CD4-positive, alpha-beta T cell treated with Interleukin-1 beta for 1 hour (primary cell): ENCODE measurements at places on chromosomes 7 and 10.
A peak's percentile ranks its signal among the peaks of the same experiment; 100 is the strongest.

DNA sequence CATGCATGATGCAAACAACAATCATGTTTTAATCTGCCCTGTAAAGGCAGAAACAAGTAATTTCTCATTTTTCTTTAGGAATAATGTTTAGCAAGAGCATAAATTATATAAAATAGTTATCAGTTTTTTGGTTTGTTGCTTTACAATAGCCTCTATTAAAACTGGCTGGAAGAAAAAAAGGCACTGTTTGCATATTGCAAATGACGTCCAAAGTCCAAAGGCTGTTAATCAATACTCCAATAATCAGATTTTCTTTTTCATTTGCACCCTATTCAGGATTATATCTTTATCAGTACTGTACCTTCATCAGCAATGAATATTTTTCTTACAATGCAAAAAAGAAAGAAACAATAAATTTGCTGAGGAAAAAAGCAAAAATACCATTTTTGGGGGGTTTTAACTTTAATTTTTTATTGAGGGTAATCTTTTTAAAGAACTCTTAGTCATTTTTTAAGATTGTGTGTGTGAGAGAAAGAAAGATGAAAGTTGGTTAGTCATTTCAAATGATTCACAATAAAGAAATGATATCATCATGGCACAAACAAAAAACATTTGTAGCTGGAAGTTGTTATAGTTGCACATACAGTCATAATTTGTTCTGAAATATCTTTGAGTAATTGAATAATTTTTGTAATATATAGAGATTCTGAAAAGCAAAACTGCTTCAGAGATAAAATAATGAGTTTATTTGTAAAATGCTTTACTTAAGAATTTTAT is 44.4 kb upstream of the AKR1C2 start:
- no peak for DNase-seq

- no peak for DNase-seq
Observed at GRCh38 chr7:28608731-28609130, 196.4 kb downstream of the CREB5 start.

DNA sequence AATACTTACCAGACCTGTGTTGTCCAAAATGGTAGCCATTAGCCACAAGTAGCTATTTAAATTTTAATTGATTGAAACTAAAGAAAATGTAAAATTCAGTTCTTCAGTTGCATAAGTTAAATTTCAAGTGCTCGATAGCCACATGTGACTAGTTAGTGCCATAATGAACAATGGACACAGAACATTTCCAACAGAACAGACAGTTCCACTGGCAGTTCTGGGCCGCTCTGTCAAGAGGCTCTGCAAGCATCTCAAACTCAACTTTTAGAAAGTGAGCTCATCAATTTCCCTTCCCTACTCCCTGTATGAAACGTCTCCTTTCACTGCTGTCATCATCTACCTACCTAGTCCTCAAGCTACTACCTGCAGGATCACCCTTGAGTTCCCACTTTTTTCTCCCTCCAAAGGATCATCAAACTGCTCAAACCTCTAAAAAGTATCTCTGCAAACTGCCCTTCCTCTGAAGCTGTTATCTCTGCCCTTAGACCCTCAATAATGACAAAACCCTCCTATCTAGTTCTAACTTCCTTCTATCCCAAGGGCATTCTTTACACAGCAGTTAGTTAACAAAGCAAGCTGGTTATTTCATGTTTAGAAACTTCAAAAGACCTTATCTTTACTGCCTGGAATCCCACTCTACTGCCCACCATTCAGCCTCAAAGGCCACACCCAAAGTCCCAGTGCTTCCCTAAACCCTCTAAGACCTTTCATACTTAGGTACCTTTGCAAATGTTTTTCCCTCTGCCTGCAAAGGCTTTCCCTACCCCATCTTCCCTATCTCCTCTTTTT is 20.6 kb downstream of the SHTN1 start:
- no peak for DNase-seq

DNA sequence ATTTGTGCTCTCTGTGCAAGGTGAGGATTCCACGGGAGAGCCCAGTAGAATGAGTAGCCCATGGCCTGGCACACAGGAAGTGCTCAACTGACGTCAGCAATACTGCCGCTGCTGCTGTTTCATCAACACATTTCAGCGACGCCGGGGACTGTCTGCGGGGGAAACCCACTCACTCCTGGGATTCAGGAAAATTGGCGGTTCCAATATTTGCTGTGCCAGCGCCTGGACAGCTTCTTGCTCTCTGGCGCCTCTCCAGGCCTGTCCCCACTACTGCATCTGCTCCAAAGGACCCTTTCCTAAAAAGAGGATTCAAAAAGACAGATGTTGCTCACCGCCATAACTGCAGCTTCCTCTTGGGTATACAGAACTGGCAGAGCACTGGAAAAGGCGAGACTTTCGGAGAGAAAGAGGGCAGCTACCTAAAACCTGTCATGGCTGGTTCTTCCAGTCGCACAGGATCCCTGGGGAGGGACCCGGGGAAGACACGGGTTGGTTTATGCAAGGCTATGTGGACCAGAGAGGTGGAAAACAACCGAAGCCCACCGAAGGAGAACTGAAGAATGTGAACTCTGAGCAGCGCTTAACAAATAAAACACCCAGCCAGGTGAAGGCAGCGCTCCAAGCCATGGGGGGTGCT is 39.7 kb upstream of the ENO4 start:
- DNase-seq = no peak

- no peak for DNase-seq
Observed at GRCh38 chr7:18756378-18757050, 261.0 kb downstream of the HDAC9 start.

GRCh38 chr10:110226926-110227641 is 19.7 kb downstream of the MXI1 start:
- peak; percentile 83 for DNase-seq

DNA sequence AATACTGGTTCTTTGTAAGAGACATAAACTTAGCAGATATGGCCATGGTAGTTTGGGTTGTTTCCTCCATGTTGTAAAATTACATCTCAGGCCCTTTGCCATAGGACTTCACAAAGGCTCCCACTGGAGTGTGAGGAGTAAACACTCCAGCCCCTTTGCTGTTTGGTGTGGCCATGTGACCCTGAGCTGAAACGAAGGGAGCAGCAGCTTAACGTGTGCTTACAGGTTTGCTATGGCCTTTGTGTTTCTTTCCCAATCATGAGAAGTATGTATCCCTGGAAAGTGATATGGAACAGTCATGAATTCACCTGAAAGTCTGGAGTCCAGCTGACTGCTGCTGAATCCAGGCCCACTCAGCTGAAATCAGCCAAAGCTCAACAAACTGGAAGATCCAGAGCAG is 23.8 kb upstream of the SFTPA1 start:
- DNase-seq = no peak

- DNase-seq = no peak
Observed at GRCh38 chr10:93913706-93914105, 19.9 kb downstream of the SLC35G1 start.

DNA sequence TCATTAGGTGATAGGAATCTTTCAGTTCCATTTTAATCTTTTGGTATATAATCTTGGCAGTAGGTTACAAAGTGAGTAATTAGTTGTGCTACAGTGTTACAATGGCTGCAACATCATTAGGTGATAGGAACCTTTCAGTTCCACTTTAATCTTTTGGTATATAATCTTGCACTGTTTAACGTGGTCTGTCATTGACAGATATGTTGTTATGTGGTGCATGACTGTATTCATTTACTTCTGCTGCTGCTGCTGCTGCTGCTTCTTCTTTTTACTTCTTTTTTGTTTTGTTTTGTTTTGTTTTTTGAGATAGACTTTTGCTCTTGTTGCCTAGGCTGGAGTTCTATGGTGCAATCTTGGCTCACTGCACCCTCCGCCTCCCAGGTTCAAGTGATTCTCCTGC is 28.6 kb downstream of the ST7 start:
- DNase-seq = no peak

- DNase-seq = no peak
Observed at GRCh38 chr10:59945590-59945989, 39.2 kb upstream of the CCDC6 start.

DNA sequence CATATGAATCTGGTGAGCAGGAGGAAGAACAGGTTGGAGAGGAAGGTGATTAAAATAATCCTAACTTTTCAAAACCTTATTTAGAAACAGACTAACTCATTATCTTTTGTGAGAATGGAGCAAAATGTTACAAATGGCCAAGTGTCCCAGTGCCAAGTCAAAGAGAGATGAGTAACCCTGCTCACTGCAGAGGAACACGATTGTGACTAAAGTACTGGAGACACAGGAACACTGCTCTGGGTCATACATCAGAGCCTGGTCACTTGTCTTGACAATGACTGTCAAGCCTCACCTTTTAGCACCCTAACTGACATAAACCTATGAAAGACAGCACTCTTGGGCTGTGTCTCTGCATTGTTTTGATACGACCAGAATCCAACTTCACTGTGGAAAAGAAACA is 108.8 kb downstream of the SGMS1 start:
- no peak for DNase-seq

- DNase-seq = no peak
Observed at GRCh38 chr10:14186245-14186644, 144.5 kb downstream of the FRMD4A start.

DNA sequence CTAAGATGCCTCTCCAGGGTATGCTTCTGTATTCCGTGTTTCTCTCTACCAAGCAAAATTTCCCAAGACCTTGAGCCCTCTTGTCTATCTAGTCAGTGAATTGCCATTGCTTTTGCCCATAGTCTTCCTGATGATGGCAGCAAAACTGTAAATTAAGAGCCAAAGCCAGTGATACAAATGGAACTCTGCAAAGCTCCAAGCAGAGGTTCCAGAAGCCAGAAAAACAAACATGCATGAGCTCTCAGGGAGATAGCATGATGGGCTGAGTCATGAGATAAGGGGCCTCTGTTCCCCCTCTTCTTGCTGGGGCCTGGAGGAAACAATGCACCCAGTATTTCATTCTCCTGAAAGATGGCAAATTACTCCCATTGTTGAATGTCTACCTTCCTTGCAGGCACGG is 24.7 kb downstream of the LSMEM1 start:
- DNase-seq = no peak

- no peak for DNase-seq
Observed at GRCh38 chr10:28215930-28216329, 86.9 kb downstream of the MPP7 start.

- no peak for DNase-seq
Observed at GRCh38 chr10:21217107-21217506, 308.4 kb downstream of the SKIDA1 start.

GRCh38 chr7:25454562-25455041 is 226.3 kb upstream of the NPVF start:
- no peak for DNase-seq

GRCh38 chr10:36730316-36730715 is 395.1 kb upstream of the ANKRD30A start:
- no peak for DNase-seq

DNA sequence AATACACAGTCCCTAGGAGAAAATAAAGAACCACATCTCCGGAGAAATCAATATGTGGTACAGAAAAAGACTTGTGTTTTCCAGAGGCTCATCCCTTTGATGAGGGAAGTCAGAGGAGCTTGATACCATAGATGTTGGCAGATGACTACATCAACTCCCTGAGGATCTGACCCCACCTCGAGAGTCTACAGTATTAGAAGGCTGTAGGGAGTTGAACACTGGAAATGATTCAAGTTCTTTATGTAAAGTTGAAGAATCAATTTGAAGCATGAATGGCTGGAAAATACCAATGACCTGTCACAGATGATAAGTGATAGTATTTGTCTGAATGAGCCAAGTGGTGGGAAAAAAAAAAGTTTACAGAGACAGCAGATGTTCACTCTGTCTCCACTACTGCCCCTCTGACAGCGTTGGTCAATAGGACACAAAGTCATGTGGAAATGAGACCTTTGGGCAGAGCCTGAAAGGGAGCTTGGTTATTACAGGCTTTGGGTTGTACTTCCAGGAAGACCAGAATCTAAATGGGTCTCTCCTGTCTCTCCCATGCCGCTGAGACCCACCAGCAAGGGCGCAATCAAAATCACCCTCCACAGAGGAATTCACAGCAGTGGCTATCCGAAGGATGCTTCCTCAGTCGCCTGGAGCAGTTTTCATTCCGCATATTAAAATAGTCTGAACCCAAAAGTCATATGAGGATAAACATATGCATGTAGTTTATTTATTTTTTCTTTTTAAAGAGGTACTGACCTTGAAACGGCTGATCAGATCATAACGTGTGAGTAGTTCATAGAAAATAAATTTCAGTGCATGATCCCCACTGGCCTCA is 185.7 kb downstream of the PPP1R17 start:
- DNase-seq = no peak

- DNase-seq = no peak
Observed at GRCh38 chr7:142789441-142789840, 18.7 kb downstream of the PRSS2 start.

DNA sequence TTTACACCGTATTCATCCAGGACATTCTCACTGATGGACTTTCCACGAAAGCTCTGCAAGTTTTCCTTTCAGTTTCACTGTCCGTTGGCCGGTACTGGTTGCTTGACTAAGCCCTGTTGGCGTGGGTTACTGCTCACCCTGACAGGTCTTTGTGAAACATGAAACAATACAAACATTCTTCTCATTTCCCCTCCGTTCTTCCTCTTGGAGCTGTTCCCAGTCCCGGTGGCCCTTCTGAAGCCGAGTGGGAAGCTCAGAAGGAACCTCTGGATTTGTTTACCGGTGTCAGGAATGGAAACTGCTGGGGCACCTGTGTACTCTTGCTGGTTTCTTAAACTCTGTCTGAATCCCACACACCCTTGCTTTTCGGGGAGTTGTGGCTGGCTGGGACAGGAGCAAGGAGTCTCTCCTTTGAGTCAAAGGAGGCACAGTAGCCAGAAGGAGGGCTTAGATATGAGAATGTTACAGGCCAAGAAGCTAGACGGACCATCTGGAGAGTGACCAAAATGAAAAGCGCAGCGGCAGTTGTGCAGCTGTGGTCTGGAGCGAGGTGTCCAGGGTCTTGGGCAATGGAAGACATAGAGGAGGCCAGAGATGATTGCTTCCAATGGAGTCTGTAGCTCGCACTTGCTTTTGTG is 45.7 kb downstream of the LYZL2 start:
- DNase-seq = peak; percentile 32

DNA sequence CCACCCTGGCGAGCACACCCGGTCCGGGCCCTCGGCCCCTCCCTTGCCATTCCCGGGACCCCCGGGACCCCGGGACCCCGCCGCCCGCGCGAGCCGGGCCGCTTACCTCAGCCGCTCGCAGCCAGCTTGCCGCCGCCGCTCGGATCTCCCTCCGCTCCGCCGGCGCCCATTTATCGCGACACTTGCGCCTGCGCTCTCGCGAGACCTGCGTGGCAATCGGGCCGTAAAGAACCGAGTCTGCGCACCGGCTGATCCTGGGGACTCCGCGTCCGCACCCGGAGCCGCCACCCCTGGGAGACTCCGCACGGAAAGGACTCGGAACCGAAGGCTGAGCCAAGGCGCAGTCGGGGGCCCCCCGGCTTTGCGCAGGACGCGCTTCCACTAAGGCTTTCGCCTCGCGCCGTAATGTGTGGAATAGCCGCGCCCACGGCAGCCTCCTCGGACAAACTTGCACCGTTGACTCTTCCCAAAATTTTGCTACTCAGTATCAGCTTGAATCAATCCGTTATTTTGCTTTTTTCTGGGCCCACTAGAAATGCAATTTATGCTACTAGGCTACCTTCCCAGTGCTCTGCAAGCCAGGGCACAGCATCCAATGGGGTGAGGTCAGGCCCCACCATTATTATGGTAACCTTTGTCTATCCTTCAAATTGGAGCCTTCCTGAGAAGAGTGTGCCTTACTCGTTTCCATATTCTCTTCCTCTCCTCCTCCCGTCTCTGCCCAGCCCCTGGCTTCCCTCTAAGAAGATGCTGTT is at the start of gene MAD1L1:
Gene MAD1L1, minus strand, starts transcription at position 180 of the 755 bp plus-strand sequence. CDS start 2,812 bp downstream, outside the sequence.
- DNase-seq = peak; percentile 90

- DNase-seq = no peak
Observed at GRCh38 chr7:33590916-33591315, 314.4 kb upstream of the BMPER start.

GRCh38 chr7:158761945-158762344 is 57.3 kb upstream of the NCAPG2 start:
- DNase-seq = no peak
